ENCODE measurements at places on chromosomes 6 and 20.

DNA sequence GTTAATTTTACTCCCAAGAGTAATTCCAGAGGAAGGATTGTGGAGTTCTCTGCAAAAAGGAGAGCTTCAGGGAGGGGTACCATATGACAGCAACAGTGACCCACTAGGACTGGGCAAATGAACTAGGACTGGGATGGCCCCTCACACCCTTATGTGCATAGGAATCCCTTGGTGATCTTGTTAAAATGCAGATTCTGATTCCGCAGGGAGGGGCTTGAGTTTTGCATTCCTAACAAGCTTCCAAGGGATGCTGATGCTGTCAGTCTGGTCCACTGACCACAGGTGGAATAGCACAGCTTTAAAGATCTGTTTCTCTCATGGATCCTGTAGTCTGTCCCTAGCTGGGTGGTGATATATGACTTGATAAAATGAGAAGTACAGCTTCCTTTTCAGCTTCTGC is 6.3 kb upstream of the FOXA2 start:
- no peak for DNase-seq

- no peak for DNase-seq
These were observed 6.6 kb downstream of the BFSP1 start for GRCh38 chr20:17524560-17524959.

GRCh38 chr6:75065523-75065922 is 140.3 kb downstream of the COL12A1 start:
- DNase-seq, result no peak

GRCh38 chr6:166286839-166287271 is 21.3 kb downstream of the PRR18 start:
- DNase-seq, result no peak

GRCh38 chr6:35071347-35071994 is 69.7 kb downstream of the TCP11 start:
- no peak for DNase-seq

DNA sequence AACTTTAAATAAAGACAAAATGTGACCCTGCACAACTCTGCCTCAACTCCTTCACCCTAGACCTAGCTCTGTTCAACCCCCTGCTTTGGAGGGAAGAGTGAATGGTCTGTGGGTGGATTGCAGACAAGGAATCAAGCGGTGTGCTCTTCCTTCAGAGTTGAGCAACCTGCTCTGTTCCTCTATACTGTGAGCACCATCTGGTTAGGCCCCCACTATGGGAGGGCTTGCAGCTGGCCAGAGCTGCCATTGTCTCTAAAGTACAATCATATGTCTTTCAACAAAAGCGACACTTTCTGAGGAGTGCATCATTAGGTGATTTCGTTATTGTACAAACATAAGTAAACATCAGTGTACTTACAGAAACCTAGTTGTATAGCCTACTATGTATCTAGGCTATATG is 406.1 kb upstream of the MARCKS start:
- no peak for DNase-seq

DNA sequence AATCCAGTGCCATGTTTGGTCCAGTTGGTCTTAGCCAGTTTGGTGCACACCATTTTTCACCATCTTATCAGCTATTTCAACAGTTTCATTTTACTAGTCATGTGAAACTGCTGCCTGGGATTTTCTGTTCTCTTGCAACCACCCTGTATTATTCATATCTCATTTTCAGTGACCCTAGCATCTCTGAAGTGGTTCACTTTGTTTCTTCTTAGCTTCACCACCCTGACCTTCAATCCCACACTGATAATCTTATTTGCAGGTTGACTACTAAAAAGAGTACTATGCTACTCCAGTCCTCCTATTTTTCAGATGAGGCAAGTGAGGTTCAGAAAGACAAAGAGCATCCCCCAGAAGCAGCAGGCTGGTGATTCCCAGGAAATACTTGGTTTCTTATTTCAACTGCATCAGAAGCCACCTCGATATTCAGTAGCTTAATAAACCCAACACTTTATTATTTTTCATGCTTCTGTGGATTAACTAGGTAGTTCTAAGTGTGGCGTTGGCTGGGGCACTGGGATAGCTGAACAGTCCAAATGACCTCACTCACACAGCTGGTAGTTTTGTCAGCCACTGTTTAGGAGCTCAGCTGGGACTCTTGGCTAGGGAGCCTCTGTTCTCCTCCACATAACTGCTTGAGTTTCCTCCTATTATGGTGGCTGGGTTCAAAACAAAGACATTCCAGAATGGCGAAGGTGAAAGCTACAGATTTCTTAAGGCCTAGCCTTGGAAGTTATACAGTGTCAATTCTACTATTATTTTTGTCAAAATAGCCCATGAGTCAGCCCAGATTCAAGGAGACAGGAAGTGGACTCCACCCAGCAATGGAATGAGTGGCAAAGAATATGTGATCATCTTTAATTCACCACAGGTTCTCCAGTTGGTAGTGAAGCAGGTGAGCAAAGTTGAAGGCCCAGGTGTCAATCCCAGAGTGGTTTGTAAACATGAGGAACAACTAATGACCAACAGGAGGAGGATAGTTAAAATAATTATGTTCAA is 40.6 kb downstream of the BPIFB4 start:
- DNase-seq, result no peak

GRCh38 chr6:38367231-38367630 is 272.5 kb downstream of the BTBD9 start:
- no peak for DNase-seq

- no peak for DNase-seq
These were observed 302.0 kb downstream of the ALDH8A1 start for GRCh38 chr6:134647861-134648260.

DNA sequence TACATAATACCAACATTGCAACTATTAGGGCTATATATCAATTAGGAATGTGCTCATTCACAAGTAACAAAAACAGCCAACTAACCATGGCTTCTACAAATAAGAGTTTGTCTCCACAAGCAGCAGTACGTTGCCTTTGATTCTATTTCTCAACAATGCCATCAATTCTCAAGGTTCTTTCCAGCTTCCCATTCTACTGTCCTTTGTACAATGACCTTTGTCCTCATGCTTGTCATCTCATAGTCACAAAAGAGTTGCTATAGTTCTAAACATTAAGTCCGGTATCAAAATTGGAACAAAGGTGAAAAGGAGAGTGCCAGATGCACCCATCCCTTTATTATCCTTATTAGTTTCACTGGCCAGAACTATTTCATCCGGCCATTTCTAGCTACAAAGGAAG is 30.8 kb upstream of the IRAK1BP1 start:
- DNase-seq, result no peak

DNA sequence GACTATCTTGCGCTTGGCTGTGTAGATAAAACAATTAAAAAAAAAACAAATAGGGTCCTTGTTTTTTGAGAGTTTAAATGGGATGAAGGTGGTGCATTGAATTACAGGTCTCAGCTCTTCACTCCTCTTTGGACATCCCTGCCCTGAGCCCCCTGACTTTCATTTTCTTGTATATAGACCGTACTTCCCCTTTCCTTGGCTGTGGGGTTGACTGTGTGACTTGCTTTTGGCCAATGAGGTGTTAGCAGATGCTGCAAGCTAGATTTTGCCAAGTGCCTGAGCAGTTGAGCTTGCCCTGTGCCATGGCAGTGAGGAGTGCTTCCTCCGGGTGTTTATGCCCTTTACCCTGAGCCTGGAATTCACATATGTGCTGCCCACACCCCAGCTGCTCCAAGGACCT is 386.1 kb upstream of the ZFP64 start:
- DNase-seq, result no peak

GRCh38 chr6:99350573-99350972 is 1.1 kb upstream of the FAXC start:
- peak; percentile 35 for DNase-seq

DNA sequence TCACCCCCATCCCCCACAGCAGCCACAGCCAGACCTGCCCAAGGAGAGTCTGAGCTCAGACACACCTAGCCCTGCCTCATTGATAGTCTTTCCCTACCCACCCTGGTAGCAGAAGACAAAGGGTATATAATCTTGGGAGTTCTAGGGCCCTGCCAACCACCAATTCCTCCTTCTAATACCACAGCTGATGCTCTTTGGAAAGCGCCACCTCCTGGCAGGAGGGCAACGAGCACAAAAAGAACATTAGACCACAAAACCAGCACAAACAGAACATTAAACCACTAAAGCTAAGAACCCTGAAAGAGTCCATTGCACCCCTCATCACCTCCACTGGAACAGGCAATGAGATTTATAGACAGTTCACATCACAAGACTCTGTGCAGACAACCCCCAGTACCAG is 195.8 kb upstream of the FUT9 start:
- no peak for DNase-seq

GRCh38 chr6:75543311-75543710 is 49.7 kb upstream of the FILIP1 start:
- no peak for DNase-seq

GRCh38 chr20:45842169-45842812 is 8.7 kb downstream of the SNX21 start:
- DNase-seq, result no peak

- no peak for DNase-seq
These were observed 729.8 kb downstream of the TBC1D32 start for GRCh38 chr6:120604510-120604909.

GRCh38 chr20:2626853-2627541 is 25.4 kb upstream of the NOP56 start:
- DNase-seq, result no peak

DNA sequence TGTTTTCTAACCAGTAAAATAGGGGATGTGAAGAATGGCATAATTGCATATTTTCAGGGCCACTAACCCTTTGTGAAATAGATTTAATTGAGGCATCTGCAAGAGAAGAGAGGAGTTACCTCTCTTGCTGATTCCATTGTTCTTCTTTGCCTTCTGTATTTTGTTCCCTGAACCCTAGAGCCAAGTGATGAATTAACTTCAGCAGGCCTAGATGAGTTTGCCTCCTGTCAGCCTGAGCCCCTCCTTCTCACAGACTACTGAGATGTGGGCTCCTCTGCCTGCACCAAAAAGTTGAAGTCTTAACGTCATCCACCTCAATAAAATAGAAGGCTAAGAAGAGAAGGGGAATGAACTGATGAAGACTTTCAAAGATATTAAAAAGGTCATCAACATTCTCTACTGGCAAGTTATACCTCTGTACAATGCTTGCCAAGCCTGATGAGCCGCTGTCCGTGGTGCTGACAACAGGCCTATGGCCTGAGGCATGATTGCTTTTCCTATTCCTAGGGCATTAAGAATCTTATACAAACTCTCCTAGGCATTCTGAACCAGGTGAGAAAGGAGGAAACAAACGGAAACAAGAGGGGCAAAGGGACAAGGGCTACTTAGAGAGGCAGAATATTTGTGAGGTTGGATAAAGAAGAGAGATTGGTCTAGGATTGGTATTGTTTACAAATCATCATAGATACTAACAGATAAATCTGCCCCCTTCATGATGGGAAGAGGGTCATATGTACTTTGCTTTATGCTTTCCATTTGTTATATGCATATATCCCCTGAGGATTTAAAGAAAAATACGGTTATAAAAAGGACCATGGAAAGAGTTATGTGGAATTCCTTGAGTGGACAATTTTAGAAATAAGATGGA is 46.8 kb downstream of the CD24 start:
- no peak for DNase-seq

GRCh38 chr6:118645395-118645794 is 6.0 kb downstream of the CEP85L start:
- DNase-seq, result no peak

GRCh38 chr6:165566088-165566828 is 96.8 kb downstream of the PDE10A start:
- DNase-seq, result no peak

DNA sequence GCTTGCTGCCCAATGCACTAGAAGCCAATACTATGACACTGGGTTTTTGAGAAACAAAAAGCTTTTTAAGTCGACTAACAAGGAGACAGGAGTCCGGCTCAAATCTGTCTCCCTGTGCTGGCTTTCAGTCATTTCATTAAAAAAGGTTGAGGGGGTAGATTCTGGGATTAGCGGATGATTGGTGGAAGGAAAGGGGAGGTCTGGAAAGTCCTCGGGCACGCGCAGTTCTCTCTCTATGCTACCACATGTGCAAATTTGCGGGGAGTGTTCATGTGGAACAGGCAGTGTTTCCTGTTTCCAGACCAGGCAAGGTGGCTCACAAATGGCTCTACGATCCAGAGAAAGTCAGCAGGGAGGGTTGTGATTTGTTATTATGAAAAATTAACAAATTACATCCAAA is 89.1 kb upstream of the TOX2 start:
- DNase-seq, result no peak

GRCh38 chr6:116229287-116229913 is 24.5 kb downstream of the TSPYL4 start:
- peak; percentile 100 for DNase-seq

DNA sequence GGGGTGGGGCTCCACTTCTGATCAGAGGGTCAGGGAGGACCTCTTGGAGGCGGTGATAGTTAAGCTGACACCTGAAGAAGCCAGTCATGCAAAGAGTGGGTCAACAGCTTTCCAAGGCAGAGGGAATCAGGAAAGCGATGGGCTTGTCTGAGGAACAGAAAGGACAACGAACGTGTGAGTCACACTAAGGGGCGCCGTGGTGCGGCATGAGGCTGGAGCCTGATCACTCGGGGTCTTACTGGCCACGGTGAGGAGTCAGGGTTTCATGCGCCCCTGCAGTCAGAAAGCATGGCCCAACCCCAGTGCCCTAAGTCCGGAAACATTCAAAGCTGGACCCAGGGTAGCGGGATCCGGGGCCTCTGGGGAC is 50.6 kb upstream of the SLC32A1 start:
- DNase-seq, result peak; percentile 17

GRCh38 chr6:117265410-117266256 is at the start of gene VGLL2:
Gene VGLL2, plus strand, starts transcription at chr6:117265558. Its CDS starts 206 bp downstream, at chr6:117265764.
- no peak for DNase-seq

GRCh38 chr6:134419716-134420115 is 101.8 kb upstream of the SGK1 start:
- no peak for DNase-seq

- peak; percentile 69 for DNase-seq
These were observed 17.1 kb upstream of the ULBP3 start for GRCh38 chr6:150086026-150086425.

GRCh38 chr6:111759331-111759835 is 113.9 kb downstream of the FYN start:
- no peak for DNase-seq

GRCh38 chr6:81755551-81755950 is 3.1 kb upstream of the TENT5A start:
- DNase-seq, result no peak

DNA sequence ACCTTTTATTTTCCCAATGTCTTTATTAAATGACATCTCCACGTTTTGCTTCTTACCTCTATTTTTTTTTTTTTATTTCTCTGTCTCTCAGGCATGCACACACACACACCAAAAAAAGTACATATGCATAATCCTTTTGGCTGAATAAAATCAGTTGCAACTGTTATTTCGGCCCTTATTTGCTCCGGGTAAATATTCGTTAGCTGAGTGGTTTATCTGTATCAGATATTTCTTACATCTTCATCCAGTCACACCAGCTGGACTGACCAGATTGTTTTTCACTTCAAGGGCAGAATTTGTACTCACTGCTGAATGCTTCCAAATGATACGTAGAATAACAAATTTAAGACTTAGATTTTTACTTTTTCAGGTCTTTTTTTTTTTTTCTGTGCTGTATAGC is 45.5 kb downstream of the PTPN1 start:
- DNase-seq, result no peak

GRCh38 chr6:39945626-39946025 is 11.4 kb upstream of the MOCS1 start:
- DNase-seq, result no peak

Data from G401 (cell line).